ENCODE measurements at places on chromosomes 11 and 22.

- DNase-seq = no peak
These were observed 5.5 kb downstream of the C11orf21 start for GRCh38 chr11:2295971-2296912.

DNA sequence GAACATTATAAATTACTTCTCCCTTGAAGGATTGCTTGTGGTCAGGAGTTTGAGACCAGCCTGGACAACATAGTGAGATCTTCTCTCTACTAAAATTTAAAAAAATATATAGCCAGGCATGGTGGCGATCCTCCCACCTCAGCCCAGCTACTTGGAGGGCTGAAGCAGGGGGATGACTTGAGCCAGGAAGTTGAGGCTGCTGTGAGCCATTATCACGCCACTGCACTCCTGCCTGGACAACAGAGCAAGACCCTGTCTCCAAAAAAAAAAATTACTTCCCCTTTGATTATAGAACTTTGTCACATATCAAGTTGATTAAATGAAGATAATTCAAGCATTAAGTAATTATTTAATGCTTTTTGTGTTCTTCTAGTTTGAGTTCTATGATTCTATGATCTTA, 65.1 kb upstream of the PRODH start:
- DNase-seq = no peak

- no peak for DNase-seq
These were observed 1.0 kb downstream of the DNHD1 start for GRCh38 chr11:6498121-6498520.

DNA sequence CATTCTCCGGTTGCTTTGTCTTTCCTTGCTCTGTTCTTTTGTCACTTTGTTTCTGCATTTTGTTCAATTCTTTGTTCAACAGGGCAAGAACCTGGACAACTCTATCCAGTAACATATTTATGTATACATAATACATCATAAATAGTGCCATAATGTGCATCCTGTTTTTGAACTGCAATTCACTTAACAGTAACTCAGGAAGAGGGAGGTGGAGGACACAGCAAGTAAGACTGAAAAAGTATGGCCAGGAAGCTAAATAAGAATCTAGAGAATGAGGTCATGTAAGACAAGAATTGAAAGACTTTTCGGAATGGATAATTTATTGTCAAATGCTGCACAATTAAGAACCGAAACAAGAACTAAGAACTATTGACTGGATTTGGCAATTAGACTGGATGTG, 29.2 kb upstream of the CHORDC1 start:
- DNase-seq = no peak

DNA sequence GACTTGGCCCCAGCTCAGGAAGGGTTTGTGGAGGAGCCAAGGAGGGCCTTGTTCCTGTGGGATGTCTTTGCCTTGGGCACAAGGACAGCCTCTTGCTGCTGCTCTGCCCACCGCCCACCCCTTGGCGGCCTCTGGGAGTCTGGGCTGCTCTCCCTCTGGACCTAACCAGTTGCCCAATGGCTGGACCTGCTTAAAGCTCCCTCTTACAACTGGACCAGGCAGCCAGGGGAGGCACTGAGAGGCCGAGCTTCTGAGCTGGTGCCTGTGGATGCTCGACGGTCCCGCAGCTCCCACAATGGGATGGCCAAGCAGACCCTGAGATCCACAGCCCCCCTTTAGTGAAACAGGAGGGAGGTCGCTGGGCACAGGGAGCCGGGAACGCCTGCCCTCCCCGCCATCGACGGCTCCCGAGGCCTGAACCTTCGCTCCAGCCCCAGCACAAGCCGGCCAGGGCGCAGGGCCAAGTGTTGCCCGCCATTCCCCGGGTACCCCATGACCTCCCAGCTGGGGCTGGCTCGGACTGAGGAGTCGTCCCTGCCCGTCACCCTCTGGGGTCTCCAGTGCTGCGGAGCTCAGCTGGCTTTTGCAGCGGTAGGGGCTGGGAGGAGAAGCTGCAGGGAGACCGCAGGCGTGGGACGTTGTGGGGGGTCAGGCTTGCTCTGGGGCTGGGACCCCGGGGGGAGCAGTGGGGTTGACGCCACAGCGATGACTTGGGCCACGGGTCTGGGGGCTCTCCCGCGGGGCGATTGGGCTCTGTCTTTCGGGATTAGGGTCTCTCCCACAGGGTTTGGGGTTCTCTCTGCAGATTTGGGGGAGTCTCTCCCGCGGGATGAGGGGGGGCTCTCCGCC, 584 bp upstream of the GAL start:
- DNase-seq = no peak

DNA sequence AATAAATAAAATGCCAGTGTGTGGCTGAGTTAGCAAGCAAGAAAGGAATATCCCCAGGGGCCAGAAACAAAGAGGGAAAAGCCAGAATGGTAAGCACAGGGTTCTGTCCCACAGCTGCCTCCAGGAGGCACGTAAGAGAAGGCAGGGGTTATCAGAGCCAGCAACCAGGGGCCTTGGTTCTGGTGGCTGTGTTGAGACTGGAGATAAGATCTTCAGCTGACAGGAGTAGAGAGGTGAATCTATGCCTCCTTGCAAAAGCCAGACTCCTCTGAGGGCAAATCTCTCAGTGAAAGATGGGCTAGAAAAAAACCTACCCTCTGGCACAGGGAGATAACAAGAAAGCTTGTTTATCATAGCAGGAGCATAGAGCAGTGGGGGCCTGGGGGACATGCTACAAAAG, 29.8 kb upstream of the NFAM1 start:
- DNase-seq = no peak

- DNase-seq = no peak
These were observed 225.5 kb upstream of the POU2AF2 start for GRCh38 chr11:111019871-111020670.

DNA sequence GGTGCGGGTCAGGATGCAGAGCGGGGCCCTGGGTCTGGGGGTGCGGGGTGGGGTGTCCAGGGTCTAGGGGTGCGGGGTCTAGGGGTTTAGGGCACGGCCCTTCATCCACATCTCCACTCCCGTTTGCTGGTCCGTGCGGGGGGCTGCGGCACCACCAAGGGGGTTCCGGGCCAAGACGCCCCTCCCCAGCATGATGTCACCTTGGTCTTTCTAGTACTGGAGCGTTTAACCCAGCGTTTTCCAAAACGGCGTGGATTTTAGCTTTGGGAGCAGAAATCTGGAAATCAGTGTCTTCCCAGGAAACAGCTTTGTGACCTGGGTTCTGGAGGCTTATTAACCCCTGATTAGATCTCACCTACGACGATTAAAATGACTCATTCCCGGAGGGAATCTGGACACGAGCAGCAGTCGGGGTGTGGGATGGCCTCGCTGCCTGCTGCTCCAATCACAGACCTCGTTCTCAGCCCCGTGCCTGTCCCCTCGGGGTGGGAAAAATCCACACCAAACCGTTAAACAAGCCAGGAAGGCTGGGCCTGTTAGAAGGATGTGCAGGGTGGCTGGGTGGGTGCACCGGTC, 759 bp downstream of the AP2A2 start:
- DNase-seq = no peak

GRCh38 chr11:17157761-17158160, 50.0 kb downstream of the PIK3C2A start:
- no peak for DNase-seq

GRCh38 chr11:126176853-126177470, 34.5 kb downstream of the RPUSD4 start:
- DNase-seq = no peak

- no peak for DNase-seq
These were observed 7.8 kb upstream of the CD248 start for GRCh38 chr11:66324664-66325063.

DNA sequence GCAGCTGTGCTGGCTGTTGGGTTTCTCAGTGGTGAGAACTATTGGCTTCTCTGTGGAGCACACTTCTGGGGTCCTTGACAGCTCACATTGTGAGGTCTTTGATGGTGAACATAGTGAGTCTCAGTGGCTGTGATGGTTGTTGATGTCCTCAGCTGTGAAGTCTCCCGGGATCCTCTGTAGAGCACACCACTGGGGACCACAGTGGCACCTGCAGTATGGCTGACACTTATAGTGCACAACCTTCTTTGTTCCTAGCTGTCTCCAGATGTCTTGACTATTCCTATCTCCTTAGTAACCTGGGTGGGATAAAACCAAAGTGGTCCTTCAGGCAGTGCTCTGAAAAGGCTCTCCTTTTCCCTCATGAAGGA, 34.3 kb upstream of the CHORDC1 start:
- DNase-seq = no peak

- DNase-seq = no peak
These were observed 480.3 kb downstream of the BRD1 start for GRCh38 chr22:49347376-49347775.

DNA sequence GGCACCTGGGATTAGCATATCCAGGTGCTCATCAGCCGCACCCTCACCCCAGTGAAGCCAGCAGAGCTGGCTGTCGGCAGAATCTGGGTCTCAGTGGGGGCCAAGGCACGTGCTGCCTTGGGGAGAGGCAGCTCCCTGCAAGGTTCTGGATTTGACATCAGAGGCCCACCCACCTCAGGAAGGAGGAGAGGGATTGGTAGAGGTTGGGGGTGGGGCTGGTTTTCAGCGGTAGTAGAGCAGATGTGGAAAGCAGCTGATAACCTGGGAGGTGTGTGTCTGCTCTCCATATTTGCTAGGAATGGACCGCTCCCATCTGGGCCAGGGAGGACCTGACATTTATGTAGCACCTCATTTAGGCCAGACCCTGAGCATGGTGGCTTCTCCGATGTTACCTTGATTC, 147.5 kb downstream of the GRIK4 start:
- no peak for DNase-seq

DNA sequence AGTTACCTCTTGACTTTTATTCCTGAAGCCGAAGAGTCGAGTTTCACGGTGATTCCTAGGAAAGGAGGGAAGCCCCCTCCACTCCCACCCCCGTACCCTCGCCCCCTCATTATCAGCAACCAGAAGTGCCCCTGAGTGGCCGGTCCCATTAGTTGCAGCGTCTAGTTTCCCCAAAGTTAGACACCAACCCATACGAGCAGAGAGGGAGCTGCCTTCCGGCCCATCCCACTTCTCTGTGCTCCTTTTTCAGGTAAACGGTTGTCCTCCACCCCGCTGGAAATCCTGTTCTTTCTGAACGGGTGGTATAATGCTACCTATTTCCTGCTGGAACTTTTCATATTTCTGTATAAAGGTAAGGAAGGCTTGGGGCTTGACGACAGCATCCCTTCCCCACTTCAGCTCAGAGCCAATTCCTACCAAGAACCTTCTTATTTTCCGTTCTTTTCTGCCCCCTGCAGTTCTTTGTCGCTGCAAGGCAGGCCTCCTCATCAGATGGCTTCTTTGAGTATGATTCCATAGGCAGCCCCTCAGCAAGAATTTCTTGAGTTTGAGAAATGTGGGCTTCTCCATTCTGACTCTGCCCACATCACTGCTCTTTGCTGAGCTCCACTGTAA, 701 bp downstream of the TMEM216 start:
- no peak for DNase-seq

- peak; percentile 58 for DNase-seq
These were observed 76.0 kb downstream of the TRIM29 start for GRCh38 chr11:120061761-120062560.

GRCh38 chr22:23751441-23751996, 607 bp upstream of the ZNF70 start:
- no peak for DNase-seq

GRCh38 chr11:118082880-118083552, 3.7 kb downstream of the SMIM35 start:
- no peak for DNase-seq

- no peak for DNase-seq
These were observed 72.1 kb downstream of the RNF169 start for GRCh38 chr11:74820763-74821162.

DNA sequence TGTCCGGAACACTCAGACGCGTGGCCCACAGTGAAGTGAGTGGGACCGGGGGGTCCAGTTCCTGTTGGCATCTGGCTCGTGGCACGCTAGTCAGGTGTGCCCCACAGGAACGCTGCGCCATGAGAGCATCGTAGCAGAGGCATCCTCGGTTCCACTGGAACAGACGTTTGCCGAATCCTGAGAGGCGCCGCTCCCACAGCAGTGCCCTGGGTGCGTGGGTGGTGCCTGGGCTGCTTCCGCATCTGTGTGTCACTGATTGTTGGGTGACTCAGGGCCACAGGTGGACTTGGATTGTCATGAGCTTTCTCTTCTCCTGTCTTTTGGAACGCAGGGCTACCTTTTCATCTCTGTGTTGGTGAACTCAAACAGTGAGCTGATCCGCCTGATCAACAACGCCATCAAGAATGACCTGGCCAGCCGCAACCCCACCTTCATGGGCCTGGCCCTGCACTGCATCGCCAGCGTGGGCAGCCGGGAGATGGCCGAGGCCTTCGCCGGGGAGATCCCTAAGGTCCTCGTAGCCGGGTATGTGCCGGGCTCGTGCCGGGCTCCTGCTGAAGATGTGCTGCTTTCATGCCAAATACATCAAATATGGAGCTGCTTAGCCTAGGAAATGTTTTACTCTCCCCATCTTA, 46.2 kb downstream of the AP2A2 start:
- DNase-seq = no peak

GRCh38 chr22:48629631-48630432, 1197.8 kb downstream of the BRD1 start:
- no peak for DNase-seq

DNA sequence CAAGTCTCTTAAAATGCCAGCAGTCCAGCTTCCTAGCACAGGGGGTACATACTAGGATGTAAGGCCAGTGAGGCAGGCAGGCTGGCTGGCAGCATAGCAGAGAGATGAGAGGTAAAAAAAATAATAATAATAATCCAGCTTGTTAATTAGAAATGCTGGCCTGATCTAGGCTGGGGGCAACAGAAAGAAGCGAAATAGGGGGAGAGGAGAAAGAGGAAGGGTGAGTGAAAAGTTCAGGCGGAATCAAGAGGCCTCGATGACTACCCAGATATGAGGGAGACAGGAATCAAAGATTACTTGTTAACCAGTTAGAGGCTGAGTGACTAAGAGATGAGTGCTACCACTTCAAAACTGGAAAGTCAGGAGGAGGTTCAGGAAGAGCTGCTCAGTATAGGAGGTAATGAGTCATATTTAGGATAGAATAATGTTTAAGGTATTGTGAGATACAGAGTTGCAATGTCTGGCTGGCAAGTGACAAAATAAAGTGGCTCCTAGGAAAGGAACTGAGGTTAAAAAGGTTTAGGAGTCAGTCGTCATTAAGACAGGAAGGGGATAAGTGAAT, 2.8 kb downstream of the ALKBH8 start:
- no peak for DNase-seq

GRCh38 chr11:65205602-65205967, 23.9 kb downstream of the CAPN1 start:
- DNase-seq = no peak

- DNase-seq = peak; percentile 57
These were observed 9.7 kb downstream of the ASCL2 start for GRCh38 chr11:2260491-2261364.

DNA sequence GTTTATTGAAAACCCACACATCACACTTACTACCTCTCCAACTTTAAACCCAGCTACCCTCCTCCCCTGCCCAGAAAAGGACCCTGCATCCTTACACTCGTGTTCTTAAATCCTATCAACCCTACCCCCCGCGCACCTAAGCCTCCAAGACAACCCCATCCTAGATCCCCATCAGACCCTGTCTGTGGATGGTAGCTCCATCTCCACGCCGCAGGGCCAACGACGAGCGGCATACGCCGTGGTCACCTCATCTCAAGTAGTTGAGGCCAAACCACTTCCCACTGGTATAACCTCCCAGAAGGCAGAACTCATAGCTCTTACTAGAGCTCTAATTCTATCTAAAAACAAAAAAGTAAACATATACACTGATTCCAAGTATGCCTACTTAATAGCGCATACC, 9.4 kb upstream of the OR56A3 start:
- DNase-seq = no peak

- DNase-seq = no peak
These were observed 25.4 kb downstream of the TP53AIP1 start for GRCh38 chr11:128917144-128917724.

Data from ascending aorta (tissue), 2 donors.